Tibial nerve (tissue), 4 donors: ENCODE measurements at places on chromosomes 5 and 9. TPM values are rescaled to one million over a fixed set of nuclear protein-coding genes. Genes with fewer than 3 reads are reported as not detected.

DNA sequence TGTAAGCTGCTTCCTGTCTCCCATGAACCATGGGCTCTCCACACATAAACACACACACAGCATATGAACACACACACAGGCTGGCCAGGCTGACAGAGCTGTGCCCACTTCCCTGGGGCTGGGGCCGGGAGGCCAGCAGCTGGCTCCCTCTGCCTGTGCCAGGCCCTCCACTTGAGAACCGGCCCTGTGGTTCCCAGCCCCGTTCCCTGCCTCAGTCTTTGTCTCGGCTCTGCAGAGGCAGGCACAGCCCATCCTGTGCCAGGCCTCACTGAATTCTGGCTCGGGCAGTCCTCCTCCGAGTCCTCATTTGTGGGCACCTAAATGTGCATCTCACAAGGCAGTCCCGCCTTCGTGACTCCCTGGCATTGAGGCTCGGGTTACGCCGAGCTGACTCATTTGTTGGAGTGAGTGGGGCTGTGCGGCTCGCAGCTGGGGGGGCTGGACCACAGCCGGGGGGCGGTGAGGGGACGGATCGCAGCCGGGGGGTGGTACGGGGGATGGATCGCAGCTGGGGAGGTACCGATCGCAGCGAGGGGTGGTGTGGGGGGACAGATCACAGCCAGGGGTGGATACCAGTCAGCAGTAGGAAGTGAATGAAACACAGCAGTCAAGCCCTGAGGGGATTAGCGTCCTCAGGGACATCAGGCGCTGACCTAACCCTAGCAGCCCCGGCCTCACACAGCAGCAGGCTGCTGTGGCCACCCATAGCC, 72.3 kb downstream of the PSMB7 start:
- DNase-seq = peak; percentile 18
- no peaks in the 10 kb centered on the region for H3K27me3 ChIP-seq
- H3K27ac ChIP-seq = peak overlapping the region; percentile 63
- H3K4me3 ChIP-seq = no peak overlapping the region
- peaks cover 4% of the 10 kb centered on the region for H3K36me3 ChIP-seq

EIF4E1B gene
- total RNA-seq = not detected

NUTM2F gene
- 0.21 TPM for total RNA-seq

GRCh38 chr5:147306351-147306750, 71.5 kb downstream of the STK32A start:
- no peaks in the 10 kb centered on the region for H3K4me1 ChIP-seq
- DNase-seq = no peak
- H3K27me3 ChIP-seq = no peaks in the 10 kb centered on the region
- H3K27ac ChIP-seq = no peak overlapping the region
- H3K4me3 ChIP-seq = no peak overlapping the region

- no peaks in the 10 kb centered on the region for H3K36me3 ChIP-seq
- no peak for DNase-seq
- no peak overlapping the region for H3K4me3 ChIP-seq
- H3K27ac ChIP-seq = no peak overlapping the region
These were observed 24.4 kb downstream of the SLC6A7 start for GRCh38 chr5:150214289-150214688.

- no peaks in the 10 kb centered on the region for H3K27me3 ChIP-seq
- no peaks in the 10 kb centered on the region for H3K36me3 ChIP-seq
- H3K4me3 ChIP-seq = no peak overlapping the region
- no peak overlapping the region for H3K27ac ChIP-seq
- DNase-seq = no peak
- no peaks in the 10 kb centered on the region for H3K4me1 ChIP-seq
These were observed 161.1 kb upstream of the EFNA5 start for GRCh38 chr5:107831612-107832395.

GRCh38 chr5:124341066-124341858, 405.2 kb downstream of the ZNF608 start:
- no peaks in the 10 kb centered on the region for H3K36me3 ChIP-seq
- H3K27me3 ChIP-seq = no peaks in the 10 kb centered on the region
- no peak for DNase-seq

- no peak overlapping the region for H3K27ac ChIP-seq
- no peak overlapping the region for H3K4me3 ChIP-seq
- H3K4me1 ChIP-seq = peaks cover 6% of the 10 kb centered on the region
These were observed 58.7 kb downstream of the SLC46A2 start for GRCh38 chr9:112831969-112832368.

DNA sequence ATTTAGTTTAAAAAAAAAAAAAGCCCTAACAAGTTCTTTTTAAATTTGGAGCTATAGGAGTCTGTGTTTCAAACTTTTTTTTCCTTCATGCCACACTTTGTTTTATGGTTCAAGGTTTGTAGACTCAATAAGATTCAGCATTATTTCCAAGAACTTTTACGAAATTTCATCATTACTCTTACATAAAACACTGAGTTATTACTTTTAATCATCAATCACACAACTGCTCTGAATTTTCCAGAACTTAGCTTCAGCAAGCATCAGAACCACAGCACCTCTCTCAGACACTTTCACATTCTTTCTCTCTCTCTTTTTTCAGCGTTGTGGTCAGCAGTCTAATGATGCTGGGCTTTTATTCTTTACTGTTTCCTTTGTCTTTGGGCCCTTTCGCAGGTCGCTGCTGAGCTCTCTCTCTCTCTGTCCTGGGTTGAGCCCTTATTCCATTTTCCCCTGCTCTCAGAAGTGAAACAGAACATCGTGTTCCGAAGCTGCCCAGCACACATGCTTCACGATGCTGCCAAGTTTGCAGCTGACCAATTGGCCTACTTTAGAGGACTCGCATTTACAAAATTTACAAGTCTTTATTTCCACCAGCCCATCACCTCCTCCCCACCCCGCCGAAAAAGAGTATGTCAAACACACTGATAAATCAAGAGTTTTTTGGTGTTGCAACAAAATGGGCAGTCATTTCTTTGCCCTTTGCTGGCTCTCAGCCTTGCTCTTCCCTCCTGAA, 44.6 kb upstream of the PIK3R1 start:
- H3K4me3 ChIP-seq = no peak overlapping the region
- H3K27ac ChIP-seq = peak overlapping the region; percentile 83
- no peaks in the 10 kb centered on the region for H3K27me3 ChIP-seq
- H3K4me1 ChIP-seq = peaks cover 21% of the 10 kb centered on the region

ARHGEF37 gene
- 72.5 TPM for total RNA-seq
